ENCODE measurements at places on chromosomes 5 and 9. TPM values are rescaled to one million over a fixed set of nuclear protein-coding genes. Genes with fewer than 3 reads are reported as not detected.

DNA sequence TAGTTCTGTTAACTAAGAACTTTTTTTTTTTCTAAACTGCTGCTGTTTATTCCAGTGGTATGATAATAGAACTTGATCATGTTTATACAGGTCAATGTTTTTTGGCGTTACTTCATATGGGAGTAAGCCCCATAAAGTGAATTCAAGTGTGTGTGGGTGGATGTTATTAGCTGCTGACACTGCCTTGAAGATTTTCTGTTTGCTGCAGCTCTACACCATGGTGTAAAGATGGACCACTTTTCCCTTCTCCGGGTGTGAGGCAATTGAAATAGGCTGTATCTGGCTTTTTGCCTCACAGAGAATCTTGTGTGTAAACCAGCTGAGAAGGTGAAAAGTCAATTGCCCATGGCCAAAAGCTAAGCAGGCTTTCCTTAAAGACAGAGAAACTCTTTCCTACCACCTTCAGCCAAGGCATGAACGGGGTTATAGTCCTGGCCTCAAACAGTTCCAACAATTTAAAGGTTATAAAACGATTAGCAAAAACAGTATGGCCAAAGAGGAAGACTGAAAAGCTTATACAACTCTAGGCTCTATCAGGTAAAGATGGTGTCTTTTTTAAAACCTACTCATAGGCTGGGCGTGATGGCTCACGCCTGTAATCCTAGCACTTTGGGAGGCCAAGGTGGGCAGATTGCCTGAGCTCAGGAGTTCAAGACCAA lies 33.9 kb upstream of the ABCA1 start:
- DNase-seq = no peak
- no peaks in the 10 kb centered on the region for H3K36me3 ChIP-seq
- H3K4me1 ChIP-seq = peaks cover 11% of the 10 kb centered on the region
- no peaks in the 10 kb centered on the region for H3K27me3 ChIP-seq
- no peak overlapping the region for H3K4me3 ChIP-seq
- H3K27ac ChIP-seq = peak overlapping the region; percentile 41

KCNV2 gene
- not detected for polyA plus RNA-seq

DDX31 gene
- 10.5 TPM for polyA plus RNA-seq

DNA sequence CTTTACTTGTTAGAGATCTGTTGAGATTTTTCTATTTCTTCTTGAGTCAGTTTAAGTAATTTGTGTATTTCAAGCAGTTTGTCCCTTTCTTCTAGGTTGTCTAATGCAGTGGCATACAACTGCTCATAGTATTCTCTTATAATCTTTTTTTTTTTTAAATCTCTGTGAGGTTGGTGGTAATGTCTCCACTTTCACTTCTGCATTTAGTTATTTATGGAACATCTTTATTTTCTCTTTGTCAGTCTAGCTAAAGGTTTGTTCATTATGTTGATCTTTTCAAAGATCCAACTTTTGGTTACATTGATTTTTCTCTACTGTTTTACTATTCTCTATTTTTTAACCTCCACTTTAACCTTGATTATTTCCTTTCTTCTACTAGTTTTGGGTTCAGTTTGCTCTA lies 13.8 kb downstream of the FOXE1 start:
- H3K27me3 ChIP-seq = peaks cover 25% of the 10 kb centered on the region
- H3K27ac ChIP-seq = no peak overlapping the region
- no peak overlapping the region for H3K4me3 ChIP-seq
- no peaks in the 10 kb centered on the region for H3K4me1 ChIP-seq

- H3K27me3 ChIP-seq = no peaks in the 10 kb centered on the region
- DNase-seq = peak; percentile 86
- H3K4me1 ChIP-seq = peaks cover 16% of the 10 kb centered on the region
These were observed 3.6 kb downstream of the TMC1 start for GRCh38 chr9:72524820-72525540.

DNA sequence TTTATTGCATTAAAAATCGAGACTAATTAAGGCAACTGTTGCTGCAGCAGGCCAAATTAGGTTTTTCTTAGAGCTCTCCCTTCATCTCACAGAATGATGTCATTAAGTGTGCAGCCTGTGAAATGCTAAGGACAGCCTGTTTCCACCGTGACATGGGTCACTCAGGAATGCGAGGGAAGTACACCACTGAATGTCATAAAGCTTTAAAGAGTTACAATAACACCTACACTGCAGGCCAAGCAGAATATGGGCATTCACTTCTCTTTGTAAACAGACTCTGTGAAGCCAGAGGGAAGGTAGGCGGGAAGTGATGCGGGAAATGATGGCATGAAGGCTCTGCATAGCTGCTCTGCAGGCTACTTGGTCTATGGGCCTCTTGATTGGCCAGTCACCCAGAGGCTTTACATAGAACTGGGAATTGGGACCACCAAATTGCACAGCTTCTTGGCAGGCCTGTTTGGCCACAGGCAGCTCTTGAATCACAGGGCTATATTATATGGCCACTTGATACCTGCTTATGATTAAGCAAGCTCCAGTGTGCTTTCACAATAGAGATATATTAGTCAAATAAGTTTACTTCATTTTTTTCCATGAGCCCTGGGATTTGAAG lies 28.4 kb upstream of the AOPEP start:
- H3K27ac ChIP-seq = peak overlapping the region; percentile 90
- H3K4me1 ChIP-seq = peaks cover 17% of the 10 kb centered on the region
- H3K27me3 ChIP-seq = no peaks in the 10 kb centered on the region
- no peak overlapping the region for H3K4me3 ChIP-seq
- DNase-seq = peak; percentile 64
- H3K36me3 ChIP-seq = no peaks in the 10 kb centered on the region

MYOT gene
- not detected for polyA plus RNA-seq

DNA sequence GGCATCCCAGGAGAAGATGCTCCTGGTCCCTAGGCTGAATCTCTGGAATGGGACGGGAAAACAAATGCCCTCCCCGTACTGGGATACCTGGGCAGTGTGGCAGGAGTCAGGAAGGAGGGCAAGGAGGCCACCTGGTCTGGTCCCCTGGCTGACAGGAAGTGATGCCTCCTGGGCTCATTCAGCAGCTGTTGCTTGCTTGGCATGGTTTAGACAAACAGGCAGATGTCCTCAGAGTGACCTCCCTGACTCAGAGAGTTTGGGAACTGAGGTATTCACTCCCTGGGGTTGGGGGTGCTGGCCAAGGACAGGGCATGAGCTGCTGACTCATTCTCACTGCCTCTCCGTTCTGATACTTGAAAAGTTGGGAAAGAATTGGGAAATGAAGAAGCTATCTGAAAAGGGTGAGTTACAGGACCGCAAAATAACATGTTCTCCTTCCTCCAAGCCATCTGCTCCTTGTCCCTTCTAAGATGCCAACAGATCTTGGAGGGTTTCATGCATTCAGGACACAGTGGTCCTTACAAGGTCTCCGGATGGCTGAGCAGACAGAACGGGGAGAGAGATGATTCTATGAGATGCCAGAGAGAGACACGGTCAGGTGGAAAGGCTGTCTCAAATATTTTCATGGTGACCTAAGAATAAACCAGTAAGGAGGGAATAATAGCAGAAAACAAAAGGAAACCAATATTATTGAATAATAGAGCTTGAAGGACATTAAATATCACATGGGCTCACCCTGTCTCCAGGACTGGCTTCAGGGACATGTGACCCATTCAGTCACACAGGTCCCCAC lies 534.5 kb downstream of the BNC2 start:
- no peak overlapping the region for H3K4me3 ChIP-seq
- peak overlapping the region; percentile 49 for H3K27ac ChIP-seq
- H3K4me1 ChIP-seq = no peaks in the 10 kb centered on the region
- no peaks in the 10 kb centered on the region for H3K36me3 ChIP-seq
- peak; percentile 68 for DNase-seq

DNA sequence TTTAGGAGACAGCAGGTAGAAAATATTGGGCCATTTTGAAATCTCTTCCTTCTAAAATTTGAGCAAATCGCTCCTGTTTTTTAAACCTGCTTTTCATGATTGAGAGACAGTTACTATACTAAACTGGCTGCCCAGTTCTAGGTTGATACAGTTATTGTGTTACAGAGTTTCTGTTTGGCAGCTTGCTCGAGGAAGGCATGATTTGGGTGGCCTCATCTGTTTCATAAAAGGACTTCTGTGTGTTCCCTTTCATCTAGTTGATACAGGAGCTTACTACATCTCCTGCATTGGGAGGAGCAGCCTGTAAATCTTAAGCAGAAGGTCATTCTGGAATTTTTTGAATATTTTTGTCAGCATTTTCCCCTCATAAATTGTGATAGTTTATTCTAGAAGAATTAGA lies 14.2 kb downstream of the HSPA4 start:
- H3K36me3 ChIP-seq = no peaks in the 10 kb centered on the region
- peak overlapping the region; percentile 36 for H3K27ac ChIP-seq
- DNase-seq = no peak
- no peaks in the 10 kb centered on the region for H3K27me3 ChIP-seq
- no peaks in the 10 kb centered on the region for H3K4me1 ChIP-seq
- no peak overlapping the region for H3K4me3 ChIP-seq

DNA sequence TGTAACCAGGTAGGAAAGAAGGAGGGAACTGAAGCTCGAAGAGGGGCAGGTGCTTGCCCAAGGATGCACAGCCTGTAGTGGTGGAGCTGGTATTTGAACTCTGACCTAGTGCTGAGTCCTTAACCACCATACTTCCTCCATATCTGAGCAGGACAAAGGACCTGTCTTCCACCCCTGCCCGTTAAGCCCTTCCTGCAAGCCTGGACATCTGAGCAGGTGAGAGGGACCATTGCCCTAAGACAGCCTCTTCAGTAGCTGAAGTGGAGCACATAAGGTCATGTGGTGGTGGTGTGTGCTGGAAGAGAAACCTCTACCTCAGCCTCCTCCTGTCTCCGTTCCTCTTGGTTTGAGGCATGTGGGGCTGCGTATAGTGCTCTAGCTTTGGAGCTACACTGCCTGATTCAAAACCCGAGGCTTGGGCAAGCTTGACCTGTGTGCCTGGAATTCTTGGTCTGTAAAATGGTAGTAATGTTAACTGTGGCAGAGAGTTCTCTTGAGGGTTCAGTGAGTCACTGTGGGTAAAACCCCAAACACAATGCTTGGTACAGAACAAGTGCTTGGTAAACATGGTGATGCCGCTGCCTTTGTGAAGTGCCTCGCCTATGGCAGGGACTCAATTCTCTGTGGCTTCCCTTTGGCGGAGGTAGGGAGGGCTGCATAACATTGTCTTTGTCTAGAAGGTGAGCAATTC lies 7.4 kb downstream of the GALNT10 start:
- no peaks in the 10 kb centered on the region for H3K27me3 ChIP-seq
- H3K4me3 ChIP-seq = no peak overlapping the region
- H3K36me3 ChIP-seq = no peaks in the 10 kb centered on the region
- no peak overlapping the region for H3K27ac ChIP-seq

PCDHAC1 gene
- polyA plus RNA-seq = 1.3 TPM

- H3K27me3 ChIP-seq = no peaks in the 10 kb centered on the region
- no peaks in the 10 kb centered on the region for H3K36me3 ChIP-seq
- no peak overlapping the region for H3K4me3 ChIP-seq
- peak; percentile 37 for DNase-seq
- no peak overlapping the region for H3K27ac ChIP-seq
These were observed 201.9 kb downstream of the ZNF608 start for GRCh38 chr5:124544366-124545055.

PCDHGA5 gene
- not detected for polyA plus RNA-seq

DNA sequence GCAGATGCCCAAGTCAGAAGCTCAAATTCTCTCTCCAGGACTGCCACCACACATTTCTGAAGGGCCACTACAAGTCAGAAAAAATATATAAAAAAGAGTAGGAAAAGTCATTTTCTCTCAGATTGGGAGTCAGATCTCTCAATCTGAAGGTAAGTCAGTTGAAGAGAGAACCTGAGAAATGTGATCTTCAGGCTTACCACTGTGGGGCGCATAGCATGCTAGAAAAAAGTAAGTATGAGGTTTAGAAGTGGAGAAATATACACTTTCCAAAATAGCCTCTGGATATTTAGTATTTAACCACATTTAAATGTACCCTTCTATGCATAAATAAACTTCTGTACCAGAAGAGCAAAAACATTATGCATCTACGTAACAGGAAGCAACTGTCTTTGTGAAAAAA lies 800.7 kb upstream of the CTNND2 start:
- no peak overlapping the region for H3K27ac ChIP-seq
- no peaks in the 10 kb centered on the region for H3K4me1 ChIP-seq
- no peaks in the 10 kb centered on the region for H3K36me3 ChIP-seq
- no peak for DNase-seq
- no peaks in the 10 kb centered on the region for H3K27me3 ChIP-seq

CDH12 gene
- 15.4 TPM for polyA plus RNA-seq

GRCh38 chr5:33563983-33564908 lies 123.5 kb downstream of the TARS1 start:
- H3K27ac ChIP-seq = no peak overlapping the region
- no peaks in the 10 kb centered on the region for H3K36me3 ChIP-seq
- no peaks in the 10 kb centered on the region for H3K27me3 ChIP-seq
- H3K4me3 ChIP-seq = no peak overlapping the region

DNA sequence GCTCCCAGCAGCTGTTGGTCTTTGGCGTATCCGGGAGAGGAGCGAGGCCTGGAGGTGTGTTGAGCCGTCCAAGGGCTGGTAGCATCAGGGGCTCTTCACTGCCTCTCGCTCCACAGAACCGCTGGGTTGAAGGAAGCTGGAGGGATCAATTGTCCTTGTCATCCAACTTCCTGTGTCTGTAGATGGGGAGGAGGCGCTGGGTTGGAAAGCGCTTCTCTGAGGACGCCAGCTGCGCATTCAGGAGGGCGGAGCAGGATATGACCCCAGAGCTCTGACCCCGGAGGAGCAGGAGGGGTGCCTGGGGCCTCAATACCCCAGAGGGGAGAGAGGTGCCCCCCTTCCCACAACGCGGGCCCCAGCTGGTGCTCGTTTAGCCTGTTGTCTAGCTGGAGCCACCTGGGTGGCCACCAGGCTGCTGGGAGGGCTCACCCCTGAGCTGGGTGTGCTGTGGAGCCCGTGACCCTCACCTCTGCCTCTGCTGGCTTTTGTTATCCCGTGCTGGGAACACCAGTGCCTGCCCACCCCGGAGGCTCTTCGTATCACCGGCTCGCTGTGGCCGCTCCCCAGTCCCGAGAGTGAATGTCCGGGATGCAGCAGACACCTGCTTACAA lies 2.0 kb upstream of the DBH start:
- no peak for DNase-seq
- H3K36me3 ChIP-seq = no peaks in the 10 kb centered on the region
- H3K27me3 ChIP-seq = no peaks in the 10 kb centered on the region
- H3K4me3 ChIP-seq = no peak overlapping the region

DNA sequence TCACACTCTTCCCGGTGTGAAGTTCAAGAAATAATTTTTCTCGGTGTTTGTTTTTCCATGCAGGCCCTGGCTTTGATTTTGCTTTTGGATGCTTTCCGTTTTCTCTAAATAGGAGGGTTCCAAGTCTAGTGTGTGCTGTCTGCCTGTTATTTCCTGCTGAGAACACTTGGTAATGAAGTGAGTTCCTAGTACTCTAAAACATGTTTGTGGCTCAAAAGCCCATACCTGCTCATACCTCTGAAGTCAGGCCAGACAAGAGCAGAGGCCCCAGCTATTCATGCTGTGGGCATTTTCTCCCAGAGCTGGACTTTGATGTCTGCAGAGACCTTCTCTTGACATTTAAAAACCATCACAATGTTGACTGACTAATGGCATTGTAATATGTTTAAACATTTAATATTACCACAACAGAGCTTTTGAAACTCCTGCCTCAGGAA lies 211.2 kb downstream of the GOLPH3 start:
- H3K4me3 ChIP-seq = no peak overlapping the region
- H3K27ac ChIP-seq = peak overlapping the region; percentile 50
- no peaks in the 10 kb centered on the region for H3K36me3 ChIP-seq
- peaks cover 18% of the 10 kb centered on the region for H3K4me1 ChIP-seq
- DNase-seq = peak; percentile 18

- no peak overlapping the region for H3K4me3 ChIP-seq
- no peak for DNase-seq
- no peaks in the 10 kb centered on the region for H3K4me1 ChIP-seq
- no peak overlapping the region for H3K27ac ChIP-seq
- H3K36me3 ChIP-seq = no peaks in the 10 kb centered on the region
- H3K27me3 ChIP-seq = no peaks in the 10 kb centered on the region
These were observed 70.8 kb downstream of the NDUFS4 start for GRCh38 chr5:53631251-53631650.

GRCh38 chr9:132268725-132269352 lies 85.9 kb downstream of the SETX start:
- H3K4me3 ChIP-seq = no peak overlapping the region
- H3K36me3 ChIP-seq = no peaks in the 10 kb centered on the region
- no peaks in the 10 kb centered on the region for H3K27me3 ChIP-seq
- H3K27ac ChIP-seq = peak overlapping the region; percentile 72

Data from hepatocyte (in vitro differentiated cells).